ENCODE measurements at places on chromosomes 16 and 17.
A peak's percentile ranks its signal among the peaks of the same experiment; 100 is the strongest.

DNA sequence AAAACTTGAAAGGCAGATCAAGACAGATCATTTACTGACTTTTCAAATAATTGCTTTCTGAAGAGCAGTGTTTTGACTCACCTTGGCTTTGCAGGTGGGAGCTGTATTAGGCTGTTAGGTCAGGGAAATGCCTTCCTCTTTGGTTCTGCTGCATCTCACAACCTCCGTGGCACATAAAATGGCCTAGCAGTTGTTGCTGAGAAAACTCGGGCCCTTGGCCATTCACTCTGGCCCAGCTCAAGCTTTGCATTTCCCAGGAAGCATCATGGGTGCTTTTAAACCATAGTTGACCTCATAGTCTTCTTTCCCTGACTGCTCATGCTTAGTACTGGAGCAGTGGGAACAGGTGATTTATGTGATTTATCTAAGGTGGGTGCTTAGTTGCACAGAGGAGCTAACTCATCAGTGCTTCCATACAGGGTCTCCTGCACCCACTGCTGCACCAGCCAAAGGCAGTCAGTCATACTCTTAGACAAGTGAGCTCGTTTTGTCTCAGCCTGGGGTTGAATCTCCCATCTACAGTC lies 83.6 kb downstream of the KSR1 start:
- no peak for DNase-seq

- no peak for DNase-seq
Observed at GRCh38 chr16:19700319-19700781, 17.7 kb downstream of the KNOP1 start.

- no peak for DNase-seq
Observed at GRCh38 chr16:16139061-16139460, 84.2 kb downstream of the ABCC6 start.

- no peak for DNase-seq
Observed at GRCh38 chr16:67238278-67238575, 9.1 kb downstream of the FHOD1 start.

GRCh38 chr17:10127819-10128425 lies 70.5 kb downstream of the GAS7 start:
- no peak for DNase-seq

GRCh38 chr16:35746281-35746962 lies 2287.0 kb downstream of the TP53TG3F start:
- no peak for DNase-seq

DNA sequence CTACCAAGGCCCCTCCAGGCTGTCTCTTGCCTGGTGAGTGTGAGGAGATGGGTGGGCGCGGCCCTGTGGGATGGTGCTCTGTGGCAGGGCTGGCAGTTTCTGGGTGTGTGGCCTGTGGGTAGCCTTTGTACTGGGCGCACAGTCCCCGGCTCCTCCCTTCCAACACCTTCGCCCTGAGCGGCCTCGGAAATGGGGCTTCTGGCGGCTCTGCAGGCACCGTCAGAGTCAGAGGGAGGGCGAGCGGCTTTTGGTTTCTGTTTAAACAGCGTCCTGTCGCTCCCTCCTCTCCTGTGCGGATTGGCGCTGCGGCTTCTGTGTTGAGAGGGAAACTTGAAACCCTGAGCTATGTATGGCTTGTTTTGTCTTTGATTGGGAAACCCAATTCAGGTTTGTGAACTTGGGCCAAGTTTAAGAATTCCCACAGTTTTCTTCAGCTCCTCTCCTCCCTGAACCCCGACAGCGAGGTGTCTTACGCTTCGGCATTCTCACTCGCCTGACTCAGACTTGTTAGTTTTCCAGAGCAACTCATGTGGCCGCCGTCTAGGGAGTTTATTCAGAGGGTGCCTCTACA lies 8.3 kb upstream of the ZNF750 start:
- DNase-seq: peak; percentile 47

- no peak for DNase-seq
Observed at GRCh38 chr17:31488982-31489294, 97.5 kb downstream of the RAB11FIP4 start.

GRCh38 chr17:81200695-81201580 lies 21.8 kb downstream of the CEP131 start:
- DNase-seq: peak; percentile 6

All from CD4-positive, alpha-beta T cell treated with Interleukin-15 for 4 hours (primary cell).